Stimulated activated CD8-positive, alpha-beta memory T cell treated with anti-CD3 and anti-CD28 coated beads, Interleukin-4, amount 100 ng/mL, for 4 hours (primary cell): ENCODE measurements at places on chromosomes 4 and X.

DNA sequence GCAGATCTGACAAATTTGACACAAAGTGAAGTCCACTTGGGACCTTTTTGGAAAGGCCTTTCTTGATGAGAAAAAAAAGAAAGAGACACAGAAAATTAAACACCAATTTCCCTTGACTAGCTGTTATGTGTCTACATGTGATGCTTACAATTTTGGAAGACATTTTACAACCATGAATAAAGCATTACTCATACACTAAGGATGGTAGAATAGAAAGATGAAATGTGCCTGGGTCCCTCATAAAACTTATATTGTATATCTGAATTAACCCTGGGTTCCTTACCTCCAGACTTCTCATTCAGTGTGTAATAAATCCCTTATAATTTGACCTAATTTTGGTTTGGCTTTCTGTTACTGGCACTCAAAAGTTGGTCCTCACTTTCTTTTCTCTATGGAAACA is 16.5 kb upstream of the GRIA3 start:
- no peak for DNase-seq

- DNase-seq = no peak
Measured at GRCh38 chr4:157994863-157995262, 178.0 kb downstream of the GASK1B start.

DNA sequence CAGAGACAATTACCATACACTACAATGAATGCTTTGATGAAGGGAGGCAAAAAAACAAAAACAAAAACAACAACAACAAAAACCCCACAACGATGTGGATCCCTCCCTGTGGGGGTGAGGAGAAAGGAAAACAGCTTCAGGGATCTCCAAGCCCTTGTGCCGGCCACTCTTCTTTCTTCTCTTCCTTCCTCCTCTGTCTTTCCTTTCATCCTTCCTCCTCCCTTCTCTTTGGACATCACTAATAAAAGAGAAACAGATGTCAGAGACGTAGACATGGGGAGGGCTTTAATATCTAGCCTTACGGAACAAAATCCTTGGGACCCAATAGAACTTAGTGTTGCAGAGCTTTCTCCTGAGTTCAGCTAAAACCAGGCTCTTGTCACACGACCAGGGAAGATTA is 18.8 kb upstream of the STX18 start:
- DNase-seq = no peak

GRCh38 chr4:1384675-1385372 is 21.4 kb downstream of the NKX1-1 start:
- no peak for DNase-seq

DNA sequence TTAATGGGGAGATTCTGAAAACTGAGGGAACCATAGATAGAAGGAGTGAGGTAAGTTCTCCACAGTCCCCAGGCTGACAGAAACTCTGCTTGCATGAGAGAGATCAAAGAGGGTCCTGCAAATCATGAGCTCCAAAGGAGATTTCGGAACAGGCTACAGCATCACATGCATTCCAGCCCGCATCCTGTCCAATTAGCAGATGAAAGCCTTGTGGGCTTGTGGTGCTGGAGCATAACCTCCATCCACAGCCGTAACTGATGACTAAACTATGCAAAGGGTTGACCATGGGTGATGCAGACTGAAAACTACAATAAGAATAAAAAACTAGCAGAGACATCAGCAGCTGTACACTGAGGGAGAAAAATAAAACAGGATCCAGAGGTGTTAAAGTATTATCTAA is 654.5 kb downstream of the TLL1 start:
- no peak for DNase-seq

GRCh38 chrX:281166-281999 is at the start of gene PLCXD1:
Gene PLCXD1, plus strand, starts transcription at chrX:281381. Its CDS starts 2,807 bp downstream, at chrX:284188.
- no peak for DNase-seq

- DNase-seq = no peak
Measured at GRCh38 chr4:24774452-24774851, 20.9 kb upstream of the SOD3 start.

- no peak for DNase-seq
Measured at GRCh38 chrX:33133320-33133719, 78.0 kb downstream of the DMD start.

DNA sequence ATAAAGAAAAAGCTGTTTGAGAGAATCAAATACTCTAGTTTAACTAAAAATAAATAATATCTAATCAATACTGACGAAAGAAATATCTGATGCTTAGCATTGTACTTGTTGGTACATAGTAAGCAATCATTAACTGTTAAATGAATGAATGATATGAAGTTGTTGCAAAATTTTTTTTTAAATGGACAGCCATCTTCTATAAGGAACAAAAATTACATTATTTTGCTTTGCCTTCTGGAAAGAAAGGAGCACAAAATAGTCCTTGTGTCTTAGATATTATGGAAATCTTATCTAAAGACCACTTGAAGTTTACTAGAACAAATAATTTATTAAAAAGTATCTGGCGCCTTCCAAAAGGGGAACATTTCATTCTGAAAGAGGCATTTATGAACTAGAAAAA is 4.5 kb downstream of the NFKB1 start:
- no peak for DNase-seq

- DNase-seq = no peak
Measured at GRCh38 chr4:10186228-10187214, 69.9 kb upstream of the WDR1 start.

DNA sequence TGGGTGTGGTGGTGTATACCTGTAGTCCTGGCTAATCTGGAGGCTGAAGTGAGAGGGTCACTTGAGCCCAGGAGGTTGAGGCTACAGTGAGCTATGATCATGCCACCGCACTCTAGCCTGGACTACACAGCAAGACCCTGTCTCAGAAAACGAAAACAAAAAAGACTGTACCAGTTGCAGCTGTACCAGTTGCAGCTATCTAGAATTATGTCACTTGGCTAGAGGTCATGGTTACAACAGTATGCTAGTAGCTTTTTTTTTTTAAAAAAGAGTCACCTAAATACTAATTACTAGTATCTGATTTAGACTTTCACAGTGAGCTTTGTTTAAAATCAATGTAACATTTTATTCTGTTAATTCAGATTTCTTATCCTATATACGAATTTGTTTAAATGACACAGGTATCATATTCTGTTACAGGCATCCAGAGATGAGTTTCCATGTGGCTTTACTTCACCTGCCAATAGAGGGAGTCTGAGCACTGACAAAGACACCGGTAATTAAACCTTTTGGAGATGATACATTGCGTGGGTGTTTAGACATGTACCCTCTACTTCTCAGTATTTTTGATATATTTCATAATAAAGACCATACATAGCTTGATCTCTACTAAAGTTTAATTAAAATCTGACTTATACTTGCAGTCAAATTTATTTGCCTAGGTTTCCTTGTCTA is 100.2 kb upstream of the IL13RA1 start:
- DNase-seq = no peak

DNA sequence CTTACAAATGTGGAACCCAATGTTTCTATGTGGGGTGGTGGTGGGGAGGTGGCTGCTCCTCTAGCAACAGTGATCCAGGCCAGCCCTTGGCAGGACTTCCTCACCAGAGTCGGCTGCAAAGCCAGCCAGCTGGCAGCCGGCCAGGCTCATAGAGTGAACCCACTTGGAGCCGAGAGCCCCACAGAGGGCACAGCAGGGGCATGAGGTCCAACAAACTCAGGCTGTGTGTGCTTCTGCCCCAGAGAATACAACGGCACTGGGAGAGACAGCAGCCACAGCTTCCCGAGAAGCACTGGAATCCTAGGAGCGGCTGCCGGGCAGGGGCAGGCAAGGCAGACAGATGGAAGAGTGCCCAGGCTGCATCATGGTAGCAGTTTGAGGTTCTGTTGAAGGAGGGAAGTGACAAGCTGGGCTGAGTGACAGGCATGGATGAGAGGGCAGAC is 23.5 kb upstream of the SOWAHD start:
- DNase-seq = no peak

GRCh38 chr4:66885501-66886165 is 659.7 kb downstream of the CENPC start:
- DNase-seq = no peak

DNA sequence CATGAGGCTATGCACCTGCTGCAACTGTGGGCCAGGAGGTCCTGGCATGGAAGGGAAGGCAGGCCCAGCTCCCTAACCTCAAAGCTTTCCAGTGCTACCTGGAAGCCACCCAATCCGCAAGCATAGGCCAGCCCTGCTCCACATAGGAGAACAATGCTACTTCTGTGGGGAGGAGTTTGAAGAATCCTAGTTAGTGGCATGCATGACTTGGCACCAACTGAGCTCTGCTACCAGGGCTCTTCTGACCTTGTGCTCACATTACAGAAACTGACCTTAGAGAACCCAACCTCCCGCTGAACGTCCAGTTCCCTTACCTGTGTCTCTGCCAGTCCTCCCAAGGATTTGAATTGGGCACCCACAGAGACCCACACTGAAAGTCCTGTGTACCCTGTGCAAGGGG is 58.8 kb downstream of the USP46 start:
- no peak for DNase-seq

- DNase-seq = no peak
Measured at GRCh38 chr4:169143335-169143734, 127.4 kb downstream of the SH3RF1 start.

- DNase-seq = no peak
Measured at GRCh38 chr4:155403886-155404285, 27.1 kb upstream of the MAP9 start.

DNA sequence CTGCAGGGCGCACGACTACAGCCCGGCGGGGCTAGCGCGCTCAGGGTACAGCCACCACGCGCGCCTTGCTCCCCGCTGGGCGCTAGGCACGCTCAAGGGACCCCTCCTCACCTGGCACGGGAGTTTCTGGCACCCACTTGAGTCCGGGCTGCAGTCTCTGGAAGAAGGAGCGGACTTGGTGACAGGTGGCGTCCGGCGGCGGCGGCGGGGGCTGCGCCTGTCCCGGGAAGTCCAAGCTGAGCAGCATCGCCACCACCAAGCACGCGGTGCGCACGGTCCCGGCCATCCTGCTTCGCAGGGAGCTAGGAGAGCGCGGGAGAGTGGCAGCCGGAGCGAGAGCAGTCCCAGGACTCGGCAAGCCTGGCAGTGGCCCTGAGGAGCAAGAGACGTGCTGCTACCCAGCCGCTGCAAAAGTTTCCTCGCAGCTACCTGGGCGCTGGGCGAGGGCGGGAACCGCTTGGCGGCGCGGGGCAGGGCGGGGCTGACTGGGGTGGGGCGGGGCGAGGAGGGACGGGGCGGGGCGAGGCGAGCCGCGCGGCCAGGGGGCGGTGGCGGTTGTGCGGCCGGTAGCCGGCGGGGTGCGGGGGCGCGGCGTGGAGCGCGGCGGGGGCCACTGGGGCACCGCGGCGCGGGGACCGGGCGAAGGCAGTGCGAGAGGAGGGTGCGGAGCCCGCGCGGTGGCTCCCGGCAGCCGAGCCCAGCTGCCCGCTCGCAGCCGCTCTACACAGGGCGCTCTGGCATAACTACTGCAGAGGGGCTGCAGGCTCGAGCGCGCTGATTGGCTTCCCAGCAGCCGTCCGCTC is at the start of gene GPC3:
Gene GPC3 (minus strand): TSS at position 431 of the 803 bp plus-strand sequence.
- peak; percentile 1 for DNase-seq

DNA sequence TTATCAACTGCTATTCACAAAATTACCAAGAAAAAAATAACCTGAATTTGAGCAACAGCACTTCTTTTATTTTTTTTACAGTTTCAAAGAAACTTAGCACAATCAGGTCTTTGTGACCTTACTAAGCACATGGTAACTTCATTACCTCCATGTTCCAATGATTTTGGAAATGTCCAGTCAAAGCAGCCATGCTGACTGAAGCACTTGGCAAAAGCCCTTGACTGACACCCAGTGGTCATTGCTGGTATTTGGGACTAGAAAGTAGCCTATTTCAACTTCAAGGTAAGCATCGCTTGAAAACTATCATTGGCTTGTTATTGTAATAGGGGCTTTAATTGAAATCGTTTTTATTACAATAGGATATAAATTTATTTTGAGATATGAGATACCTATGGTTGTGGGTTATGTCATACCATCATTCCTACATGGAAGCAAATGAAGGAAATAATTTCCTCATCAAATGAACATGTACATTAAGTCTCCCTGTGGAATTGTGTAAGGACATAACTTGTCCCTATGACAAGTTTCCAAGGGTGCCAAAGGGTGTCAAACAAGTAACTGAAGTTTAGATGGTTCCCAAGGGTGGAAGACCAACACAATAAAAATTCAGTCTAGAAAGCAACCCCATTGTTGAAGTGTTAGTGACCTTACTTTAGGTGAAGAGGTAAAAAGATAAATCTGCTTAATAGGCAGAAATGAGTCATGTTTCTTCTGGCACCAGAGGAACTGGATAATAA is 15.2 kb upstream of the ANXA10 start:
- no peak for DNase-seq

DNA sequence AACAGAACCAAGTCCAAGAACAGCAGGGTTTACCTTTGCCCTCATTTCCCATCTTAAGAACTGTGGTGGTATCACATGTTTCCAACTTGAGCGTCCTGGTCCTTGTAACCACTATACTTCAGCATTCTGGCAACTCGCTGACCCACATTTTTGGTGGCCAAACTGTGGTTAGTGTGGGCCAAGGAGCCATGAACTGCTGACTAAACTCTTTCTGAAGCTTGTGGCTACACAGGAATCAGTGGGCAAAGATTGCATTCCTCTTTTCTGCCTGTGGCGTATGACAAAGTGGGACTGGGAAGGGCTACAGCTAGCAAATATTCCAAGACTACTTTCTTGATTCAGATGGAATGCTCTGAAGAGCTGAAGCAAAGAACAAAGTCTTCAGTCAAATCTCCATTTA is 106.3 kb upstream of the MID1 start:
- no peak for DNase-seq

DNA sequence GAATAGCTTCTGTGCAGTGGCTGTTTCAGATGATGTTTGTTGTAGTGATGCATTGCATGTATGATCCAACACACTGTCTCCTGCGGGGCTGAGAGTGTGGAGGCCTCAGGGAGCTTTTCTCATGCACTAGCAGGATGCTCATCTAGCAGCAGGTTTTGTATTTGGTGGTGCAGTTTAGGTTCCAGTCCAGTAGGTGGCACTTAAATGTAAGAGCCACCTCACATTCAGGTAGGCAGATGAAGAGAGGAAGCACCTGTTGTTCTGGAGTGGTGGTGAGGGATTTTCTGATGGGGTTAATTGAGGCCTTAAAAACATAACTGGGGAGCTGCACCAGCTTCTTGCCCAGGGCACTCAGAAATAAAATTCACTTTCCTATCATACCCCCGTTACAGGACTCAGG is 300.9 kb downstream of the SPIN4 start:
- no peak for DNase-seq
